ENCODE measurements at places on chromosomes 1 and 21. TPM values are rescaled to one million over a fixed set of nuclear protein-coding genes. Genes with fewer than 3 reads are reported as not detected.

DNA sequence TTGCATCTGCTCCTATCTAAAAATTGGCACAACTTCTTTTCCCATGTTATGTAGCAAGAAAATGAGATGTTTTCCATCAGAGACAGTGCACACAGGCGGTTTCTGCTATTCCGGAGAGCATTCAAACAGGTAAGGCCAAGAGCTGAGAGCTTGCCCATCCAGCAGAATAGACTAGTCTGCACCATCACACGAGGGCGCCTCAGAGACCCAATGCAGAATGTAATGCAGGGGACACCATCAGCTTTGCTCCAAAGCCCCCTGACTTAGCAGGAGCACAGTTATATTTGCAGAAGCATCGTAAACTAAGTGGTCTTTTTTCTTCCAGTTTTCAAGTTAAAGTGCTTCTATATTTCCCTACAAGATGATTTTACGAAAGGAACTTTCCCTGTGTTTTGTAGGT lies 4.7 kb downstream of the IL24 start:
- H3K36me3 ChIP-seq = peaks cover 43% of the 10 kb centered on the region
- H3K27ac ChIP-seq = no peak overlapping the region
- peaks cover 69% of the 10 kb centered on the region for H3K4me1 ChIP-seq

- peak; percentile 29 for DNase-seq
- H3K4me1 ChIP-seq = peaks cover 63% of the 10 kb centered on the region
- no peaks in the 10 kb centered on the region for H3K27me3 ChIP-seq
- H3K36me3 ChIP-seq = peaks cover 37% of the 10 kb centered on the region
These were observed 4.3 kb downstream of the LCK start for GRCh38 chr1:32255072-32256071.

The CD53 gene
- 204 TPM for total RNA-seq

DNA sequence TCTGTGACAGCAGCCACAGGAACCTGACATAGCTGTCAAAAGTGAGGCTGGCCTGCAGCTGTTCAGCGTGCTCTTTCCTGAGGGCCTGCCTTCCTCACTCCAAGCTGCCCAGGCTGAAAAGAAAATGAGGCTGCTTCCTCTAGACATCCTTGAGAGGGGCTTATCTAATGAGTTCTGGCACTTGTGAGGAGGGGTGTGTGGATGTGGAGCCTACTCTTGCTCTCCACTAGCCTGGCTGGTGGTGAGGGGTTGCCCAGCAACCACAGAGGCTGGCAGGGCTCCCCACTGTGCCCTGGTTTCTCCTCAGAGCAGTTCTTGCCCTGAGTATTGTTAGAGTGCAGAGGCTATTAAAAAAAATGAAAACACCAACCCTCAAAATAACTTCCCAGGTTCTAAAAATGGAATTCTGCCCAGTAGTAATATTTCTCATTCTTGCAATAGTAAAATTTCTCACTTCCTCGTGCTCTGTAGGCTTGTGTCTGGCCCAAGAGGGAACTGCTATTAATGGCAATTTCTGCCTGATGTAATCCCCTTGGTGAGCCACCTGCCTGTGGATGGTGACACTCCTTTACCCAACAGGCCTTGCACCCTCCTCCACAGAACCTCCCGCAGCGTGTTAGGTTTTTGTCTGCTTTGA lies 52.6 kb upstream of the EPS8L3 start:
- no peak for DNase-seq
- peaks cover 29% of the 10 kb centered on the region for H3K4me1 ChIP-seq
- H3K27me3 ChIP-seq = peaks cover 10% of the 10 kb centered on the region
- H3K36me3 ChIP-seq = peaks cover 7% of the 10 kb centered on the region
- no peak overlapping the region for H3K27ac ChIP-seq
- no peak overlapping the region for H3K4me3 ChIP-seq

The EFNA1 gene
- total RNA-seq = not detected

The STPG1 gene
- total RNA-seq = 5.1 TPM

DNA sequence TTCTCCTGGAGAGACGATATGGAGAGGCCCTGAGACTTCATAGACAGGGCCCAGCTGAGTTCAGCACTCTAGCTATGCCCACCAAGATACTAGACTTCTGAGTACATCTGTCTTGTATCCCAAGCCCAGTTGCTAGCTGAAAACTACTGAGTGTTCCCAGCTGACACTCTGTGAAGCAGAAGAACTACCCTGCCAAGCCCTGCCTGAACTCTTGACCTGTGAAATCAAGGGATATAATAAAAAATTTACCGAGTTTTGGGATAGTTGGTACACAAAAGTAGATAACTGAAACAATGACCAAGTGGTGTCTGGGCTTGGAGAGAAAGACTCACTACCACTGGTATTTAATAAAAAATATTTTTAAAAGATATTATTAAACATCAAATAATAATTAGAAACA lies 267.5 kb downstream of the TRABD2B start:
- no peak overlapping the region for H3K4me3 ChIP-seq
- DNase-seq = no peak
- no peaks in the 10 kb centered on the region for H3K36me3 ChIP-seq
- H3K4me1 ChIP-seq = peaks cover 5% of the 10 kb centered on the region
- no peak overlapping the region for H3K27ac ChIP-seq

DNA sequence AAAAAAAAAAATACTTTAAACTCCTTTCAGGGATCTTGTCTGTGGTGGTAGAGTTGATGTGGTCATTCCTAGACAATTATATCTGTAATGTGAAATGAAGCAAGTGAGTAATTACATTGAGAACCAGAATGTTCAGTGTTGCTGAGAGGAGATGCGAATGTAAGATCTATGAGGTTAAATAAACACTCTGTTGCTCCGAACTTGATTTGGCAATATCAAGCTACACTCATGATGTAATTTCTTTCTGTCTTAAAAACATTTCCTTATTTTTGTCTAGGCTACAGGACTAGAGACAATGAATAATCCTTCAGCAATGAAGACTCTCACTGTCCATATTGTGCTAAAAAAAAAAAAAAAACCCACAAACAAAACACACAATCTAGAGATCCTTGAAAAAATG lies 63.1 kb upstream of the IGSF5 start:
- no peaks in the 10 kb centered on the region for H3K36me3 ChIP-seq
- H3K27ac ChIP-seq = no peak overlapping the region
- H3K27me3 ChIP-seq = no peaks in the 10 kb centered on the region

DNA sequence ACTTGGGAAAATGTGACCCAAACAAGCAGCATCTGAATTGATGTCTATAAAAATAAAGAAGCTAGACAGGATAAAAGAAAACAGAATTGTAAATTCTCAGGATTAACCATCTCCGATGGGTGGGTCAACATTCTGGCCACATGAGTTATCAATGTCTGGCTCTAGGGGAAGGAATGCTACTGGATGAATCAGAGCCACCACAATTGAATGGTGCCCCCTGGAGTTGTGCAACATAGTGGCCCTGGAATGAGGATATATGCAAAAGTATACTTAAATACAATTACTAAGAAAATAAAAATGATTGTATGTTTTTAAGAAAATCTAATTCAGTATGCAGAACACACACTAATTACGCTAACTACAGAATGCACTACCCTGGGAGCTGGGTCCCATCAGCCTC lies 185.6 kb downstream of the TGFBR3 start:
- H3K27ac ChIP-seq = no peak overlapping the region
- H3K4me1 ChIP-seq = peaks cover 41% of the 10 kb centered on the region
- no peak overlapping the region for H3K4me3 ChIP-seq
- peaks cover 45% of the 10 kb centered on the region for H3K36me3 ChIP-seq
- DNase-seq = no peak

- no peak overlapping the region for H3K4me3 ChIP-seq
- H3K27ac ChIP-seq = no peak overlapping the region
- H3K4me1 ChIP-seq = peaks cover 9% of the 10 kb centered on the region
These were observed 86.8 kb downstream of the C21orf91 start for GRCh38 chr21:17732306-17732705.
